Urinary bladder (tissue), 4 donors: ENCODE measurements at places on chromosomes 6 and 20. TPM values are rescaled to one million over a fixed set of nuclear protein-coding genes. Genes with fewer than 3 reads are reported as not detected.

GRCh38 chr6:6781172-6781872 is 192.8 kb downstream of the LY86 start:
- DNase-seq = no peak

GRCh38 chr6:69719602-69720193 is 77.1 kb downstream of the LMBRD1 start:
- DNase-seq = no peak

The ULBP3 gene
- 3.4 TPM for total RNA-seq

The MMP24OS gene
- total RNA-seq = 13.4 TPM

The NRN1 gene
- 4.5 TPM for total RNA-seq
